ENCODE measurements at places on chromosomes 7 and 10.
A peak's percentile ranks its signal among the peaks of the same experiment; 100 is the strongest.

DNA sequence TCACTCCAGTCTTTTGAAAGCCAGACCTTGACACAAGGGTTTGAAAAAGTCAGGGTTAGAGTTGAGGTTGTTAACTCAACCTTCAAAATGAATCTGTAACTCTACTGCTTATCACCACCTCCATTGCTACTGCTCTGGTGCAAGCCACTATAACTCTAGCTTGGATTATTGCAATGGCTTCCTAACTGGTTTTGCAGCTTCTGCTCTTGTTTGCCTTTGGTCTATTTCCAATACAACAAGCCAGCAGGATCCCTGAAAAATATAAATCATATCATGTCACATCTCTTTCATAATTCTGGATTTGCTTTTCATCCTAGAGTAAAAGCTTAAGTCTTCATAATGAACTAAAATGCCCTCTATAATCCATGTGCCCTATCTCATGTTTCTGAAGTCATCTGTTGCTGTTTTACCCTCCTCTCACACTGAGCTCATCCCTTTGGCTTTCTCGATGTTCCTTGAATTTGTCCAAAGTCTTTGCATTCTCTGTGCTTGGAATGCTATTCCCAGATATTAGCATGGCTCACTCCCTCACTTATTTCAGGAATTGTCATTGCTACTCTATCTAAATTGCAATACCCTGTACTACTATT, 10.9 kb downstream of the TAS2R60 start:
- no peak for DNase-seq

- no peak for DNase-seq
These were observed 315.0 kb downstream of the PTPRN2 start for GRCh38 chr7:158272509-158273137.

- peak; percentile 71 for DNase-seq
These were observed 27.6 kb downstream of the BMPER start for GRCh38 chr7:33932832-33933468.

DNA sequence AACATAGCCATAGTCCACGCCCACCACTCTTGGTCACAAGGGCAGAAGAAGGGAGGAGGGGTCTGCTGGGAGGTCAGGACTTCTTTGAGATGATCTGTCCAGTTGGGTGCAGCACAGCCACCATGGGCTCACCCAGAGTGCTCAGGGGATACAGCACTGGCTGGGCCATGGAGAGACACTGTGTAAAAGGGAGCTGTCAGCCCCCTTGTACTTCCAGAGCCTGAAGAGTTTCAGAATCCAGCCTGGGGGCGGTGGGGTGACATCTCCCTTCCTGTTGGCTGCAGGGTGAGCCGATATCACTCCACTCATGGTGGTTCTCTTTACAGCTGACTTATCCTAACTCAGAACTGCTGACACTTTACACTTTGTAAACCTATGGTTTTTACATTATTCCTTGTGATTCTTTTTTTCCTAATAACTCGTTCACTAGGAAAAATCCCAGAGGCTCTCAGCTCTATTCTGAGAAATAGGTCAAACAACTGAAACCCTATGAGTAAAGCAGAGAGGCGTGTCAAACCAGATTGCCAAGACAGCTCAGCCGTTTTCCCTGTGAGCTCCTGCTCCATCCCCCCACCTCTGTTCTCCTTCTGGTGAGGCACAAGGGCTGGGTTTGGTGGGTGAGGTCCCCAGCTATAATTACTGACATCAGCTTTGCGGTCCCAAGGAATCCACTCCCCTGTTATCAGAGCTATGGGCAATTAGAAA, 3.2 kb upstream of the MRPS24 start:
- DNase-seq = no peak

DNA sequence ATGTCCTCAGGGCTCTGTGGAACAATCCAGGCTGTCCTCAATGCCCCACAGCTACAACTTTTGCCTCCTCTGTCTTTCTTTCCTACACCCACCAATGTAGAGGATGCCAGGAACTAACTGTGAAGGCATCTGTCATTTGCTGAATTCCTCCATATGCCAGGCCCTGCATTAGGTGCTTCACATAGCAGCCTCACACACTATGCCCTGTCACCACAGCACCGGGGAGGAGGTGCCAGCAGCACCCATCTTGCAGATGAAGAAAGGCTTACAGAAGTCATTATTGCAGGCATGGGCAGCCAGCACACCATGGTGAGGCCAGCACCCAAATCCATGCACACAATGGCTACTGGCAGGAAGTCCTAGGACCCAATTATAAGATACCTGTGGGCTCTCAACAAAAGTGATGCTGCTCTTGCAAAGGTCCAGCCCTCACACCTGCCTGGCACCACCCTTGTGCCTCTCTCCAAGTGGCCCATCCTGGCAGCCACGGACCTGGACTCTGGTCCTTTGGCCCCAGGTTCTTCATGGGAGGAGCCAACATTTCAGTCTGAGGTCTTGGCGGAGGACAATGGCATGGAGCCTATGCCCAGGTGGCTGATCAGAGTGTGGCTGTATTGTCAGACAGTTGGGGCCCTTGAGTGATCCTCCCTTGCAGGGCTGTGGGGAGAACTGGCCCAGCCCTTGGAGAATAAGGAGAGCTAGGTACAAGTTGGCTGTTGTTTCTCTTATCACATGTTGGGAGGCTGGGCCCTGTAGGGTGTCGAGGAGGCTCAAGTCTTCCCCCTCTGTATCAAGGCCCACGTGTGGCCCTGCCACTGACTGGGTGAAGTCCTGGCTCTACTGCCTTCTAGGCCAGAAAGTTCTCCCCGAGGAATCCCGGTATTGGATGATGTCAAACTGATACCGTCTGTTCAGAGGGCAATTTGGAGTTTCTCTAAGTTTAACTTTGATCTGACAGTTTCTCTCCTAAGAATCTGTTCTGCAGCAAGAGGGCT, 14.4 kb upstream of the MYL7 start:
- no peak for DNase-seq

DNA sequence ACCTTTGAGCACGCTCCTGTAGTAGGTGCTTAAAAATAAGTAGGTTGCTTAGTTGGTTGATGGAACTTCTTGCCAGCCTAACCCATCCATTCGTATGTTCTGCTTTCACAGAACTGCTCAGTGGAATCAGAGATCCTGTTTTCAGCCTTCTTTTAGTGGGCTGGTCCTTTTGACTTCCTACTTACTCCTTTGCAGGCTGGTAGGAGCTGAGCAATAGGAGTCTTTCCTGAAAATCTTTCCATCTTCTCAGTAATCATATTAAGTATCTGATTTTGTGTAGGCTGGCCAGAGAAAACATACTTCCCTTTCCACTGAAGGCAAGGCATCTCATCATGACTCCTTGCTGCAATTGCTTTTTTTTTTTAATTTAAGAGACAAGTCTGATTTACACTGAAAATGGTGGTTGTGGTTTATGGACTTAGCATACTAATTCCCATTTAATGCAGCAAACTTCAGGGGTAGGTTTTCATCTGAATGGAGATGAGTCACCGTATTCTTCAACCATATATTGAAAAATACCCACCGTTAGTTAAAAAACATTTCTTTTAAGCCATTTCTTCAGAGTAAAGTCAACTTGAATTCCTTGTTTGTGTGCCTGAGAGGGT, 208.0 kb downstream of the ZNF365 start:
- DNase-seq = no peak

Data from stimulated activated naive CD8-positive, alpha-beta T cell treated with anti-CD3 and anti-CD28 coated beads, Interleukin-15, Interleukin-2, amounts not matched to agents 100 U/mL and 50 U/mL, for 24 hours (primary cell).